ENCODE measurements at places on chromosomes 2 and 18. TPM values are rescaled to one million over a fixed set of nuclear protein-coding genes. Genes with fewer than 3 reads are reported as not detected.

GAL3ST2 gene
- polyA plus RNA-seq: not detected

TIGD1 gene
- 0.67 TPM for polyA plus RNA-seq

TUBA3E gene
- polyA plus RNA-seq: not detected

GRCh38 chr2:166727095-166727494, 161.2 kb upstream of the XIRP2 start:
- no peak overlapping the region for H3K4me3 ChIP-seq
- H3K4me1 ChIP-seq: no peaks in the 10 kb centered on the region
- H3K36me3 ChIP-seq: no peaks in the 10 kb centered on the region
- no peaks in the 10 kb centered on the region for H3K27me3 ChIP-seq

- no peaks in the 10 kb centered on the region for H3K4me1 ChIP-seq
- H3K36me3 ChIP-seq: peaks cover 46% of the 10 kb centered on the region
These were observed 47.8 kb downstream of the XDH start for GRCh38 chr2:31366733-31367132.

- no peak for DNase-seq
- no peak overlapping the region for H3K27ac ChIP-seq
- H3K36me3 ChIP-seq: no peaks in the 10 kb centered on the region
- peaks cover 5% of the 10 kb centered on the region for H3K27me3 ChIP-seq
- H3K4me1 ChIP-seq: peaks cover 17% of the 10 kb centered on the region
These were observed 31.5 kb downstream of the SIX3 start for GRCh38 chr2:44972771-44973535.

DNA sequence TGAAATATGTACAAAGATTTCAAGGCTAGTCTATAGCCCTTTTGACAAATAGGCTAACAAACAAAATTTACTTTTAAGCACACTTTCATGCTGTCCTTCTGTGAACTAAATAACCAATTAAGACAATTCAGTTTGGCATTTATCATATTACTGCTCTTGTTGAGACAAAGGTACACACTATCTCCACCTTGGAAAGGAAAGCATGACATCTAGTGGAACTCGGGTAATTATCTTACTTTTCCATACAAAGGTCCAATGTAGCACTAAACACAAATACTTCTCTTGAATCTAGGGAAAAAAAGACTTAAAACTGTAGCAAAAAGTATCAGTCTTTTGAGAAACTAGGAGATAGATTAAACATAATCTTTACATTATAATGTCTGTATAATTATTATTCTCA, 125.0 kb upstream of the CD226 start:
- DNase-seq: no peak
- H3K36me3 ChIP-seq: no peaks in the 10 kb centered on the region
- H3K27ac ChIP-seq: no peak overlapping the region
- H3K4me3 ChIP-seq: no peak overlapping the region

DNA sequence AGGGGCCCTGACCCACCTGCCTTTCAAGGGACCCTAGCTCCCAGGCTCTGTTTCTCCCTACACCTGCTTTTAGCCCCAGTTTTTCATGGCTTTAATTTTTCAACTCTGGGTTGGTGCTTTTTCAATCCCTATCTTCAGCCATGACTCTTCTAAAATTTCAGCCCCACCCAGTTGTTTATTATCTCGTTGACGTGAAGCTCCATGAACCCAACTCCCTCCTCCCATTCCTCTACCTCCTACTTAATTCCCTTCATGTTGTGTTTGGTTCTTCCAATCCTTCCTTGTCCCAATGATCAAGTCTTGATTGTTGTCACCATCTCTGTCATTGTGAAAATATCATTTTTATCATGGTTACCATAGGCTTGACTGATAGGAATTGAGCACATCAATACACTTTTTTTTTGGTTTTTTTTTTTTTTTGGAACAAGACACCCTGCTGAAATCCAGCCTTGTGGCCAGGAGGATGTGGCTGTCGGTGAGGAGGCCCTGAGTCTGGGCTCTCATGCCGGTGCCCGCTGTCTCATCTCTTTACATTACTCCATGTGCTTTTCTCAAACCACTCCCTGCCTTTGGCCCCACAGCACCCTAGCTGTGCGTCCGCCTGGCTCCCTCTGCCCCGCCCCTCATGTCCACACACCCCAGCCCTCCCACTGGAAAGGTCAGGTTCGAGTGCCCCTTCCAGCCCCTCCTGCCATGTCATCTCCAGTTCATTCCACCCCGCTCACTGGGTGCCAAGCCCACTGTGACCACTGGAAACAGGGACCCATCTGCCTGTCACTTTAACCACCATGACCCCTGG, 39.3 kb downstream of the NAPG start:
- H3K36me3 ChIP-seq: no peaks in the 10 kb centered on the region
- H3K27ac ChIP-seq: no peak overlapping the region
- H3K4me3 ChIP-seq: no peak overlapping the region
- H3K27me3 ChIP-seq: no peaks in the 10 kb centered on the region
- H3K4me1 ChIP-seq: peaks cover 19% of the 10 kb centered on the region

- DNase-seq: no peak
- no peaks in the 10 kb centered on the region for H3K4me1 ChIP-seq
- no peaks in the 10 kb centered on the region for H3K27me3 ChIP-seq
- no peak overlapping the region for H3K27ac ChIP-seq
These were observed 370.8 kb upstream of the NT5C1B start for GRCh38 chr2:18959952-18960717.

Measured in keratinocyte (primary cell).